Right renal pelvis (tissue), 4 donors: ENCODE measurements at places on chromosomes 11 and 22.

DNA sequence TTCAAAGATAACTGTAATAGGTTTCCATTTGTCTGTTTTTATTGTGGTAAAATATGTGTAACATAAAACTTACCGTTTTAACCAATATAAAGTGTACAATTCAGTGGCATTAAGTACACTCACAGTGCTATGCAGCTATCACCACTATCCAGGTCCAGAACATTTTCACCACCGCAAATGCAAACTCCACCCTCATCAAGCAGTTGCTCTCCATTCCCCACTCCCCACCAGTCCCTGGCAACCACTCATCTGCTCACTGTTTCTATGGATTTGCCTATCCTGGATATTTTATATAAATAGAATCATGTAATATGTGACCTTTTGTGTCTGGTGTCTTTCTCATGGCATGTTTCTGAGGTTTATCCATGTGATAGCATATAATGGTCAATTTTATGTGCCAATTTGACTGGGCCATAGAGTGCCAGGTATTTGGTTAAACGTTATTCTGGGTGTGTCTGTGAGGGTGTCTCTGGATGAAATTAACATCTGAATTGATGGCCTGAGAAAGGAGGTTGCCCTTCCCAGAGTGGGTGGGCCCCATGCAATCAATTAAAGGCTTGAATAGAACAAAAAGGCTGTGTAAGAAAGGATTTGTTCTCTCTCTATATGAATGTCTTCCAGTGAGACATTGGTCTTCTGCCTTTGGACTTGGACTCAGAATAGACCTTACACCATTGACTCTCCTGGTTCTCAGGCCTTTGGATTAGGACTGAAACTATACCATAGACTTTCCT, 17.2 kb upstream of the SMCO4 start:
- DNase-seq: no peak

- no peak for DNase-seq
These were observed 277.4 kb downstream of the SOX6 start for GRCh38 chr11:16078936-16079335.

DNA sequence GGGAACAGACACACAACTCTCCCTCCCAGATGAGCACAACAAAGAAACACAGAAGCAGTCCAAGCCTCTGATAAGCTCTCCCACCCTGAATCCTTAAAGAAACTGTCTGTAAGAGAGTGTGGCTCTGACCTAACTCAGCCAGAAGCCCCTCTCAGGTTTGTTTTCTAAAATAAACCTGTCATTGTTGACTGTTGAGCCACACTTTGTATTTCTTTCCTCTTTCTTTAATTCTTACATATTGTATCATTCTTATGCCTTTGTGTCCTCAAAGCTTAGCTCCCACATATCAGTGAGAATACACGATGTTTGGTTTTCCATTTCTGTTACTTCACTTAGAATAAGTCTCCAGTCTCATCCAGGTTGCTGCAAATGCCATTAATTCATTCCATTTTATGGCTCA, 7.8 kb upstream of the OR8D2 start:
- no peak for DNase-seq

GRCh38 chr11:10438458-10438857, 16.6 kb upstream of the AMPD3 start:
- no peak for DNase-seq

DNA sequence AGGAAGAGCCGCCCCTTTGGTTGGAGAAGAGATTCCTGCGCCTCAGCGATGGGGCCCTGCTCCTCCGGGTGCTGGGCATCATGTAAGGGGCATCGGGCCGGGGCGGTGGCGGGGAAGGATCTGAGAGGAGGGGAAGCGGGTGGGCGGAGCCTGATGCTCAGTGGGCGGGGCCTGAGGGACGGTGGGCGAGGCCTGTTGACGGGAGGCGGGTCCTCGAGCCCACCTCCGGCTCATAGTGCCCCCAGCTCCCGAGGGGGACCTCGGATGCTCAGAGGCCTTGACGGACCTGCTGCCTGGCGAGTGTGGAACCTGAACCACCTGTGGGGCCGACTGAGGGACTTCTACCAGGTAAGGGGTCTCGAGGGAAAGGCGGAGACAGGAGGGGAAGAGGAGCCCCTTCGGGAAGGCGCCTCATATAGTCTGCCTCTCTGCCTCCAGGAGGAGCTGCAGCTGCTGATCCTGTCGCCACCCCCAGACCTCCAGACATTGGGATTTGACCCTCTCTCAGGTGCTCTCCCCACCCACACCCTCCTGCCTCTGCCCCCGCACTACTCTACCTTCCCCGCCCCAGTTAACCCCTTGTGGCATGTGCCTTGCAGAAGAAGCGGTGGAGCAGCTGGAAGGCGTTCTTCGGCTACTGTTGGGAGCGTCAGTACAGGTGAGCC, 799 bp downstream of the CCDC88B start:
- no peak for DNase-seq

GRCh38 chr22:28935713-28936112, 52.3 kb downstream of the ZNRF3 start:
- no peak for DNase-seq

DNA sequence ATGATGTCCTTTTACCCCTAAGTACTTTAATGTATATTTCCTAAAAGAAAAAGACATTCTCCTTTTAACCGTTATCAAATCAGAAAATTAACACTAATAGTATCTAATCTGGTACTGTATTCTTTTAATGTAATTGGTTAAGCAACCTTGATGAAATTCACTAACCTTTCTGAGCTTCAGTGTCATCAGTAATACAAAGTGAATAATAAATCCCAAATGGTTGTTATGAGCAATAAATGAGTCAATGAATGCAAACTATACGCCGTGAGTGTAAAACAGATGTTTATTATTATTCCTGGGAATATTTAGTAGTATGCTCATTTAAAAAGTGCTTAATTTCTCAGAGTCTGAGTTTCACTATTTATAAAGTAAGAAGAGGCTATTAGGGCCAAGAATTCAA, 21.5 kb downstream of the UEVLD start:
- no peak for DNase-seq

DNA sequence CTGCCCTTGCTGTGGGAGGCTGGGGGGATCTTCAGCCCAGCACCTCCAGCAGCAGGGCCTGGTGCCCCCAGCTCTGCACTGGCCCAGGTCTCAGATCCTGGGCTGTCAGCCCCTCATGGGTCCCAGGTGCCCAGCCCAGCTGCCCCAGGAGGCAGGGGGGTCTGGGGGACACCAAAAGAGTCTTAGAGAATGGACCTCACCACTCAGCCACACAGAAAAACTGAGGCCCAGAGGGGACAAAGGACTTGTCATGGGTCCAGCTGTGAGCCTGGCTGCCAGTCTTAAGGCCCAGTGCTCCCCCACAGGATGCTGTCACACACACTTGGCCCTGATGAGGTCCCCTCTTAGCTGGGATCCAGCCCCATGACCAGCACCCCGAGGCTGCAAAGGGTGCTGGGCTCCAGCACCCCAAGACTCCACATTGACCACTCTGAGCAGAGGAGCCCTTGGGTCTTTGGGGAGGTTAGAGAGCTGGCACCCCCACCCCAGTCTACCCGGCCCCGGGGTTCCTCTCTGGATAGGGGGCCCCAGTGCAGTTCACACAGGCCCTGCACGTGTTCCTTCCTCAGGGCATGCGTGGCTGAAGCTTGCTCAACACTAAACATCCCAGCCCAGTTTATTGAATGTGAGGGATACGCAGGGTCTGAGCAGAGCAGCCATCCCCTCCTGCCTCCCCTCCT, 54.4 kb downstream of the IGLL5 start:
- no peak for DNase-seq

GRCh38 chr11:79185351-79185750, 255.5 kb downstream of the TENM4 start:
- DNase-seq: no peak

DNA sequence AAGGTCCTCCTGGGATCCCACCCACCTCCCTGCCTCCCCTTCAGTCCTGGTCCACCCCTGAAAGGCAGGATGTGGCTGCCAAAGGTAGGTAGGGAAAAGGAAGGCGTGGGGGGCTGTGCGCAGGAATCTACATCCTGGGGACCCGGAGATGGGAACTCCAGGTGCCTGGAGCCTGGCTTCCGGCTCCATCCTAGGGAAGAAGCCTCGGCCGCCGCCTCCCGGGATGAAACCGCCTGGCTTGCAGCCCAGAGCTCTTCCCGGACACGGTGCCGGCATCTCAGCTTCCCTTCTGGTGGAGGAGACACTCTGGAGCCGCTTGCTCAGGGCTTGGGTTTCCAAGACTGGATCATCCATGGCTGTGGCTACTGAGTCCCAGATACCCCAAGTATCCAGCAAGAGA, 33.3 kb upstream of the PDGFB start:
- no peak for DNase-seq

DNA sequence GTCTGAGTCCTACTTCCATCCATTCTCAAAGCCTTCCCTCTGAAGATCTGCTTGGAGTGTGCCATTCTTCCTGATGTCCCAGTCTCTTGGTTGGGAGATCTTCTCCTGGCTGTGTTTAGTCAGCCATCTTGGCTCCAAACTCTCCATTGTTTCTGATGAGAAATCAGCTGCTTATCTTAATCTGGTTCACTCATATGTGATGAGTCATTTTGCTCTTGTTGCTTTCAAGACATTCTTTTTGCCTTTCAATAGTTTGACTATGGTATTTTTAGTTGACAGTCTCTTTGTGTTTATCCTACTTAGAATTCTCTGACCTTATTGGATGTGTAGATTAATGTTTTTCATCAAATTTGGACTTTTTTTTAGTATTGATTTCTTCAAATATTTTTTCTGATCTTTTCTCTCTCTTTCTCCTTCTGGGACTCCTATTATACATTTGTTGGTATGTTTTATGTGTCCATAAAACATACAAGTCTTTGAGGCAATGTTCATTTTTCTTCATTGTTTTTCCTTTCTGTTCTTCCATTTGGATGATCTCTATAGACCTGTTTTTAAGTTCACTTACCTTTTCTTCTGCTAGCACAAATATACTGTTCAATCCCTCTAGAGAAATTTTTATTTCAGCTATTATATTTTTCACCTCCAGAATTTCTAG, 77.2 kb upstream of the CLPB start:
- no peak for DNase-seq

- DNase-seq: no peak
These were observed 90.4 kb upstream of the PARVA start for GRCh38 chr11:12287009-12287373.

DNA sequence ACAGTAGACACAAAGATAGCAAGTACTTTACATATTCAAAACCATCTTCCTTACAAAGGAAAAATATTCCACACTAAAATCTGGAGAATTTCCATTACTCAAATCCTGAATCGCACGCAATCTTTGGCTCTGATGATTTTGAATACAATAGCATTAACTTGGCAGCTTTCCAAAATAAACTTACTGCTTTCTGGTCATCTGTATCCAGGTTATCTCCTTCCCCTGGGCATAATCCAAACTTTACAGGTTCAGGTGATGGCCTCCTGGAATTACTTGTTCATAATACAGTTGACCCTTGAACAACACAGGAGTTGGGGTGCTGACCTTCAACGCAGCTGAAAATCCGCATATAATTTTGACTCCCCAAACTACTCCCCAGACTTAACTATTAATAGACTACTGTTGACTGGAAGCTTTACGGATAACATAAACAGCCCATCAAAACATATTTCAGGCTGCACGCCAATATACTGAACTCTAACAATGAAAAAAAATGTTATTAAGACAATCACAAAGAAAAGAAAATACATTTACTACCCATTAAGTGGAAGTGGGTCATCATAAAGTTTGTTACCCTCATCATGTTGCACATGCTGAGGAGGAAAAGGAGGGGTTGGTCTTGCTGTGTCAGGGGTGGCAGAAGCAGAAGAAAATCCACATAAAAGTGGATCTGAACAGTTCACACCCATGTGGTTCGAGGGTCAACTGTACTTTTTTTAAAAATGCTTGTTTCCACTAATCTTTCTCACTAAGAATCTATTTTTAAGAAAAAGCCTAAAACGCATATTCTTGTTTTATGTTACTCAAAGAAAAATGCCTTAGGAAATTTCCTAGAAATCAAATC, 6.5 kb downstream of the MTMR2 start:
- no peak for DNase-seq

- no peak for DNase-seq
These were observed 635 bp downstream of the SCARF2 start for GRCh38 chr22:20436768-20437612.

GRCh38 chr11:47186076-47186699, at the start of gene PACSIN3:
Gene PACSIN3, minus strand, starts transcription at chr11:47186434. Its CDS starts 3,707 bp downstream, at chr11:47182727.
- DNase-seq: no peak

DNA sequence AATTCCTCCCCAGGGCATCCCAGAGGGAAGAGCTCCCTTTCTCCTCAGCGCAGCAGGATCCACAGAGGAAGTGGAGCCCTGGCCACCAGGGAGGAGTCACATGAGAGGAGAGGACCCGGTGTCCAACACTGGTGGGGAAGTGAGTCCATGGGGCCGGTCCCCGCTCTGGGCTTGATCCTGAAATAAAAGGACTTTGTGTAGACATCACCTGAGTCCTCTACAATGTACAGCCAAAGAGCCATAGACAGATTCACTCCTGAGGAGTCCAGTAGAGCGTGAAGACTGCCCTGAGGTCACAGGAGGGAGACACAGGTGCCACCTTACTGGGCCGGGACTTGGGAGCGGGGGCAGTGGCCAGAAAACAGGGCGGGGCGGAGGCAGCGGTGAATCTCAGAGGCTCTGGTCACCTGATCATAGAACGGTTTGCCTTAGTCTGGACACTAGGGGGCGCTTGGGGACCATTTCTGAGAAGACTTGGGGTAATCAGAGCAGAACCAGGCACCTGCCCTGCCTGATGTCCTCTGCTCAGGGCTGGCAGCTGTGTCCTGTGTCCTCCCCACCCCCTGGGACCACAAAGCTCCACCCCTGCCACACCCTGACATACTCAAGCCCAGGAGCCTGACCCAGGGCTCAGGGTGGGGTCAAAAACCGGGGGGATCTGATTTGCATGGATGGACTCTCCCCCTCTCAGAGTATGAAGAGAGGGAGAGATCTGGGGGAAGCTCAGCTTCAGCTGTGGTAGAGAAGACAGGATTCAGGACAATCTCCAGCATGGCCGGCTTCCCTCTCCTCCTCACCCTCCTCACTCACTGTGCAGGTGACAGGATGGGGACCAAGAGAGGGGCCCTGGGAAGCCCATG, 112.7 kb downstream of the VPREB1 start:
- peak; percentile 62 for DNase-seq

DNA sequence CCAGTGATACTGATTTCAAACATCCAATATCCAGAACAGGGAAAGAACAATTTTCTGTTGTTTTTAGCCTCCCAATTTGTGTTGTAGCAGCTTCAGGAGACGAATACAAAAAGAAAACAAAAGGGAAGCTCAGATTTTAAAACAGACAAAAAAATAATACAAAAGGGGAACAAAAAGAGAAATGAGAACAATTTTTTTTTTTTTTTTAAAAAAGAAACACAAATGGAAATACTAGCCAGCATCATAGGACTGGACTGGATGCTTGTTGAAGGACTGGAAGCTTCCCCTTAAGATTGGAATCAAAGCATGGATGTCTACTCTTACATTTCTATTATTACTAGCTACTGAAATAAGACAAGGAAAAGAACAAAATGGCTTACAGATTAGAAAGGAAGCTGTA, 46.5 kb upstream of the SORL1 start:
- DNase-seq: no peak

- DNase-seq: no peak
These were observed 17.5 kb downstream of the NUCB2 start for GRCh38 chr11:17294033-17294432.

- DNase-seq: no peak
These were observed 19.8 kb upstream of the ABCC8 start for GRCh38 chr11:17496406-17496805.
